Hepatocyte (in vitro differentiated cells): ENCODE measurements at places on chromosomes 11 and 22.

- DNase-seq, result no peak
Observed at GRCh38 chr11:30381879-30382278, 59.0 kb downstream of the ARL14EP start.

DNA sequence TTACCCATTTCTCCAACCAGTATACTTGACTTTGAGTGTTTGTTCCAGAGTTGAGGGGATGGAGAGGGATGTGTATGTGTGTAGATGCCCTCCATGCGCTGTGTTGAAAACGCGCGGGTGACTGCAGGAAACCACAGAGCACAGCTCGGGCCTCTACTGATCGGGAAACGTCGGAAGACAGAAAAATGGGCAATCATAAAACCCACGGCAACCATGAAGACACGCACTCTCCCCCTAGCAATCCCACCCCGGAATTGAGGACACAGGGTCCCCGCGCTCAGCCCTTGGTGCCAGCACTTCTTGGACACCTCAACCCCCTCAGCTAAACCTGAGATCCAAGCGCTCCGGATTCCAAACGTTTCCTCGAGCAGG, 251 bp upstream of the UQCC3 start:
- DNase-seq, result no peak

DNA sequence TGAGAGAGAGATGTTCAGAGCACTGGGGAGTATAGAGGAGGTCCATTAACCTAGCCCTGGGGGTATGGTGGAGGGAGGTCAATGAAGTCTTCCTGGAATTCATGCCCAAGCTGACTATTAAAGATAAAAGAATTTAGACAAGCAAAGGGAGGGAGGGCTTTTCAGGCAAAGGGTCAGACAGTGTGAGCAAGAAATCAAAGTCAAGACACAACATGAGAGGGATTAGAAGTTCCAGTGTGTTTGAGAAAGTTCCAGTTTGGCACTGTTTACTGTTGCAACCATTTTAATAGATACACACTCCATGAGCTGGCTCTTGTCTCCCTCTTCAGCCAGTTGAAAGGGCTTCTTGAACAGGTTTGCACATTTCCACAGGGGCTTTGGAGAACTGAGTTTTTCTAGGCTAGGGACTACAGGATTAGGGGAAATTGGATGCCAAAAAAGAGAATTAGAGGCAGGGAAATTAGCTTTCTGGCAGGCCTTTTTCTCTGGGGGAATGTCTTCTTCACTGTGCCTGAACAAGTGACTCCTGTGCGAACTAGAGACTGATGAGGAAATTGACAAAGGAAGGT, 14.7 kb upstream of the NNMT start:
- DNase-seq, result no peak

GRCh38 chr11:17801166-17801565, 66.6 kb downstream of the KCNC1 start:
- no peak for DNase-seq

DNA sequence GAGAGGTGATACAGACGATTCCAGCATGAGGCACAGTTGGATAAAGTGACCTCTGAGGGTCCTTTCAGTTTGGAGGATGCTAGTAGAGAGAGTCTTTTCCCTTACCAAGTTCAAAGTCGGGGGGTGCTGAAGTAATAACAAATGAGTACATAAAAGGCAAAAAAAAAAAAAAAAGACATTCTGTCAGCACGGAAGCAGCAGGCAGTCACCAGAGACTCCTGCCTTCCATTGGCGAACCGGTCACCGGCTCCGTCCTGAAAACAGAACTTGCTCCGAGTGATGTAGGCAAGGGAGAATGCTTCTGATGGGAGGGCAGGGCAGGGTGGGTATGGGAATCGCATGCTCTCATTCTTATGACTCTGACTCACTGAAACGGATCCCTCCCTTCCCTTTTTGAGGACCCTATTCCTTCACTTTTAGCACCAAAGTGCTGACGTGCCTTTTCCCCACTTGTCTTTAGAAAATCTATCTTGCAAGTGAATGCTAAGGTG, 65.9 kb downstream of the PRR5L start:
- DNase-seq, result peak; percentile 72

DNA sequence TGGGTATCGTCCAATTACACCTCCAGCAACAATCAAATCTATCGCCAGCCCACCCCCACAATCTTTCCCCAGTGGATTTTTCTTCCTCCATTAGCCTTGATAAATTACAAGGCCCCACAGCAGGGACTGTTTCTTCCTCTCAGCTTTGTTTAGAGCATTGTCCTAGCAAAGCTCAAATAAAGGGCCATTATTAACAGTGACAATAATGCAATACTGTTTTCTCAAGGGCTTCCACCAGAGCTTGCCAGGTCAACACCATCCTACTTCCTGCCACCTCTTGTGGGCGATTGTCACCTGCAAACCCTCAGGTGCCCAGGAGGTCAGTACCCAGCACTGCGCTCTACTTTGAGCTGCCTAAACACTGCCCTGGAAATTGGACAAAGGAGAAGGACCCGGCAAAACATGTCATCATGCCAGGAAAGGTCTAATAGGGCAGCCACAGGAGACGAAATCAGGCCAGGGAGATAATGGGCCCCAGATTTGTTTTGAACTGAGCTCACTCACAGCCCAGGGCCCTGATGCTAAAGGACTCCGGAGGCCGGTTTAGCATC, 95.2 kb downstream of the ABTB2 start:
- DNase-seq, result no peak
